ENCODE measurements at places on chromosomes 4 and X.
A peak's percentile ranks its signal among the peaks of the same experiment; 100 is the strongest.

GRCh38 chr4:87188048-87188447 is 32.4 kb downstream of the KLHL8 start:
- DNase-seq, result no peak

- DNase-seq, result no peak
Measured at GRCh38 chrX:19514791-19515614, at the start of gene MAP3K15. Gene MAP3K15 (minus strand): TSS chrX:19515508. CDS start chrX:19515261, 247 bp downstream.

DNA sequence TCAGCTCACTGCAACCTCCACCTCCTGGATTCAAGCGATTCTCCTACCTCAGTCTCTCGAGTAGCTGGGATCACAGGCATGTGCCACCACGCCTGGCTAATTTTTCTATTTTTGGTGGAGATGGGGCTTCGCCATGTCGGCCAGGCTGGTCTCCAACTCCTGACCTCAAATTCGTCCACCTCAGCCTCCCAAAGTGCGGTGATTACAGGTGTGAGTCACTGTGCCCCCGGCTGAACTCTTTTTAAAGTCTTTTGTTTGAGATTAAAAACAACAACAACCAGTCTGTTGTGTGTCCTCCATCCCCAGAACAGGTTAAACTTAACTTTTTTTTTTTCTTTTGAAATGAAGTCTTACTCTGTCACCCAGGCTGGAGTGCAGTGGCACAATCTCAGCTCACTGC is 36.3 kb upstream of the RBPJ start:
- DNase-seq, result no peak

DNA sequence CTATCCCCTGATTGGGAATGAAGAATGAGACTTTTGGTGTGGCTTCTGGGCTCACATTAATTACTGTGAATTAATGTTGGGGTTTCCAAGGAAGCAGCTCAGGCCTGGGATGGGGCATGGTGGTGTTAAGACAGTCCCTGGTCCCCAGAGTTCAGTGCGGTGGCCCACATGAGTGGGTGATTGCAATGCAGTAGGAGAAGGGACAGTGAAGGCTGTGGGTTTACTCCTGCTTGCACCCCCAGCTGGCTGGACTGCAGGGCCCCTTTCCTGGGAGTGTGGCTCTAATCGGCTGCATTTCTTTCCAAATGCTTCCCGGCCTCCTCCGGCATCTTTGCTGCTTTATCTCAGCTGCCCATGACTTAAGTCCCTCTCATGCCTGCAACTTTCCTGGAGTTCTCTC is 28.2 kb upstream of the GPR78 start:
- DNase-seq, result no peak

GRCh38 chr4:128524311-128524710 is 236.7 kb upstream of the PGRMC2 start:
- no peak for DNase-seq

- DNase-seq, result peak; percentile 38
Measured at GRCh38 chr4:15001248-15001868, 923 bp upstream of the CPEB2 start.

DNA sequence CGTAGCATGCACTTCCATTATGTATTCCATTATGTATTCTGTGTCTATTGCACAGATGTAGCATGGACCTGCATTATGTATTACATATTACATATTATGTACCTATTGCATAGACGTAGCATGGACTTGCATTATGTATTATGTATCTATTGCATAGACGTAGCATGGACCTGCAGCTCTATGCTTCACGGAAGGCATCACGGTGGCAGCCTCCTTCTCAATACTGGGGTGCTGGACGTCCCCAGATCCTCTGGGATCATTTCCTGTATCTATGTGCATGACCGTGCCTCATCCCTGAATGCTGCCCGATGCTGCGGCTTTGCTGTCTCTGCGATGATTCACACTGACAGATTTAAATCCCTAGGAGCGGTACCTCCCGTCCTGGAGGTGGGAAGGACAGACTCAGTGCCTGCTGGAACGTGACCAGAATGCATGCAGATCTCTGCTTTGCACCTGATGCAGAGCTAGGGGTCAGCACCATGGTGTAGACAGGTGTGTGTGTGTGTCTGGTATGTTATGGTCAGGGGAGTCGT is 317.5 kb downstream of the DHRSX start:
- DNase-seq, result no peak

DNA sequence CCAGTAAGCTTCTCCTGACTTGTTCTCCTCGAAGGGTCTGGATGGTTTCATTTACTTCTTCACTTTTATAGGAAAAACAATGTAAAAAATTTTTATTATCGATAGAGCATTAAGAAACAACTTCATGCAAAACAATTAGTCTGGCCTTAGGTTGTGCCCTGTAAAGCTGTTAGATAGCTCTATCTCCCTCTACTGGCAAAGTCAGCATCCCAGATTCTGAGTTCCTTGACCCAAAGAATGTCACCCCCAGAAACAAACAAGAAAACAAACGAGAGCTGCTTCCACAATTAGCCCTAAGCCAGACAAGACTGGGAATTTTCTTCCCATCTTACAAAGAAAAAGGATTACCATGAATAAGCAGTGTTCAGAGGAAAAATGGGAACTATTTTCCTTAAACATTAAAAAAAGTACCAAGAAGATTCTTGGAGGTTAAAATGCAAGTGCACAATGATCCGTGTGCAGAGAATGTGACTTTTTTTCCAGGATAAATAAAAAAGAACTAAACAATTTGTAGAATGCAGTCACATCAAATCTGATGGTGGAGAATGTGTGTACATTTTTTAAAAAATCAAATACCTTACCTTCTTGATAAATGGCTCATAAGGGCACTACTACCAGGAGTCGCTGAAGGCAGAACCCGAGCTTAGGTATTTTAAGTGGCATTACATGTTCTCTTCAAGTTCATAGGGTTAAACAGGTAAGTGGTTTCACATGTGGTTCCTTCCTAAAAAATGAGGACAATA is 293.2 kb downstream of the FBXO8 start:
- no peak for DNase-seq

DNA sequence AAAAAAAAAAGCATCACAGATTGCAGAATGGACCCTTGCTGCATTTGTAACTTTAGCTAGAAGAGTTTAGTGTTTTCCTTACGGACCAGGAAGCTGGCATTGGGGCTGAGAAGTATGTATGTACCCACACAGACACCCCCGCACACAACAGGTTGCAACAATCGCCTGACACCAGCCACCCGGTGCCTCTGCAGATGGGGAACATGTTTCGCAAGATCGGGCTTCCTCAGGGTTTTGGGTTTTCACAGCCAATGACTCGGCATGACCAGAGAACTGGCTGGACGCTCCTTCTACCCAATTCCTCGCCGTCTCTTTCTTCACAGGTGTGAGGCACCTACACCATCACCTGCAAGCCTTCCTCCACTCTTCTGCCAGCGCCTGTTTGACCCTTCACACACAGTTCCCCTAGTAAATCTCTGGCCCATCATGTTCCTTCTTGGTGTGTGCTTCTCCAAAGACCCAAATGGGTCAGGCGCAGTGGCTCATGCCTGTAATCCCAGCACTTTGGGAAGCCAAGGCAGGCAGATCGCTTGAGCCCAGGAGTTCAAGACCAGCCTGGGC is 70.4 kb downstream of the DHRSX start:
- DNase-seq, result no peak

GRCh38 chr4:136731025-136731424 is 801.3 kb downstream of the PCDH18 start:
- no peak for DNase-seq

GRCh38 chr4:83922402-83922801 is 386.5 kb downstream of the GPAT3 start:
- DNase-seq, result no peak

DNA sequence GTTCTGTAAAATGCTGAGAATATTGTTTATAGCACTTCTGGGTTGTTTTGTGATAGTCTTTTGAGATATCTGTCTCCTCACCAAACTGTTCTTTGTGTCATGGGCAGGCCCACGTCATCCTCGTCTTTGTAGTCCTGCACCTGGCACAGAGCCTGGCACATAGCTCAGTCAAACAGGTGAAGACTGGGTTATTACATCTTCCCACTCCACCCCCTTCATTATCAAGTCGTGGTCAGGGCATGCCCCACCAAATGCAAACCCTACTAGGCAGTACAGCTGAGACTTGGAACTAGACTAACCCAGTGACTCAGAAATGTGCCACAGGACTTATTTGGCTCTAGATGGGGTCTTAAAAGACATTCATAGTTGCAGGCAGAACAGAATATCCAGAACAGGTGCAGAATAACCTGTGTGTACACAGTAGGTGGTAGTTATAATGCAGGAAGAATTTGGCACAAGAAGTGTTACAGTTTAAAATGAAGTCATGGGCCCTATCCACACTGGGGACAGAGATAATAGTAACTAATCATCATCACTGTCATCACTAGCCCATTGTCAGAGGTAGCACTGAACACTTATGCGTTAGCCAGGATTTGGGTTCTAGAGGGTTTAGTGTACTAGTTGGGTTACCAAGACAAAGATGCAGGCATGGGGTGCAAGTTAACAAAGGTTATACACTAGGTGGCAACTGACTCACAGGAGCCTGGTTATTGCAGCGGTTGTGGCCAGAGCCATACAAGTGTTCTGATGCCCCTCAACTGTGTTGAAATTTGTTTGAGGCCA is 74.9 kb downstream of the TBL1X start:
- DNase-seq, result peak; percentile 21

- no peak for DNase-seq
Measured at GRCh38 chrX:42530027-42530426, 247.9 kb downstream of the PPP1R2C start.

DNA sequence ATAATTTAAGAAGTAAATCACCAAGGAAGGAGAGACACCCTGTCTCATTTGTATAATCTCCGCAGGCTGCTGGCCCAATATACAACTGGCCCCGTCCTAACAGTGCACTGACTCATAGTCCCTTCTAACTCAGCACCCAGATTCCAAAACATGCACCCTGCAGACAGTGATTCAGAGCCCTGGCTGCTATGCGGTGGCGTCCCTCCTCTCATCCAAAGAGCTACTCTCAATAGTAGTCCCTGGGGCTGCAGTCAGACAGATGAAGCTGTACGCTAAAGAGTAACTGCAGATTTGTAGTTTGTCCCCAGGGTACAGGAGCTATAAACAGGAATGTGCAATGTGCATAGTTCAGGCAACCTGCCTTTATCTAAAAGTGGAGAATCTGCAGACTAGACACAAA is 23.0 kb downstream of the GABRA3 start:
- DNase-seq, result no peak

DNA sequence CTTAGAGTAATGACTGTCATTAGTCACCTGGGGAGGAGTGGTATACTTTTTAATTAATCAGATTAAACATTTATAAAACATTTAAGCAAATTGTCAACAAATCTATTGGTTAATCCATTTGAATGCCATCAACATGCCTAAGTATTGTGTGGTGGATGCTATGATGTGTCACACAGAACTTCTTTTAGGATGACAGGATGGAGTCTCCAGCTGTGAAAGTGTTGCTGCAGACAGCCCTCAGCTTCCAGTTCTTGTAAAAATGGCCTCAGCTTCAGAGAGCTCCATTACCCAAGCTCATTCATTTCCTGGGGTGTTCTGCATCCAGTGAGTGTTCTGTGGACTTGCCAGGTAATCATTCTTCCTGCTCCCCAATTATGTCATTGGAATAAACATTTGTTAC is 74.3 kb upstream of the CLNK start:
- no peak for DNase-seq

GRCh38 chr4:2042947-2043395 is 16.2 kb upstream of the NAT8L start:
- no peak for DNase-seq

DNA sequence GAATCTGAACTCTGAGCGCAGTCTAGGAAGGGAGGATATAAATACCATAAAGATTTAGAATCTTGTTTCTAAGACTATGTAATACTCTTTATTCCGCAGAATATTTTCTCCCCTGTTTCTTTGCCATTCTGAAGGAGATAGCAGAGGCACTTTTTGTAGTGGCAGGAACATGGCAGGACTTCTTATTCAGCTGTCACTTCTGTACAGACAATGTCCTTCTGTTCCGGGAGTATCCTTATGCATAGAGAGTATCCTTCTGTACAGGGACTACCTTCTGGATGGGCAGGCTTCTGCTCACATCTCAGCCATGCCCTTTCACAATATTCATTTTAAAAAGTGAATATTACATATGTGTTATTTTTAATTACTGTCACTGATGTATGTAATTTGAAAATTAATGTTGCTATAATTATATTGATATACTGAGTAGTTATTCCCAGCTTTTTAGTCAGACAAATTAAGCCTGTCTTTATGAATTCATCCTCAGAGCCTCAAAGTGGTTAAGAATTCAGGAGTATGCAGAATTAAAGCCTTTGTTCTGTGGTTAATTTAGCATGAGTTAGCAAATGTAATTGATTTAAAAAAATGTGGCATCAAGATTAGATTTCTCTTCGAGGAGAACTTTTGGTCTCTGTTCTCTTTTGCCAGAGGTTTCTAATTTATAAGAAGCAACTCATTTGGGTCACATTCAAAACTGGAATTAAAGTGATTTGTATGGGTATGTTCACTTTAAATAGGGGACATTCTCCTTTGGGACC is 174.4 kb downstream of the FHIP1A start:
- no peak for DNase-seq

DNA sequence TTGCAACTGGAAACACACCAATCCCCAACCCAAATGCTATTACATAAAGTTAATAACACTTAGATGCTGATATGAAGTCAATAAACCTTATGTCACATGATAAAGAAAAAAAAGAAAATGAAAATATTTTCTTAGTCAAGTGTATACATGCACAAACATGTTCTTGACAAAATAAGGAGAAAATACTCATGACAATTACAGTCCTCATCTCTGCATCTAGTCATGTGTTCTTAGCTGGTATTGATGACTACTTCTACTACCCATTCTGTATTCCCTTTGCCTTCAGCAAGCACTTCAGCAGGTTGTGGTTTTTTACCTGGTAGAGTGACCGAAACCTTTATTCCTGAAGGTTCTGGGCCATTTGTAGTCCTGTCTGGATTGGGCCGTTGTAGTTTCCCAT is 24.9 kb downstream of the CXCL8 start:
- no peak for DNase-seq

GRCh38 chrX:130826249-130826648 is 76.8 kb downstream of the ENOX2 start:
- no peak for DNase-seq

GRCh38 chrX:96685210-96686099 is 813 bp downstream of the DIAPH2 start:
- DNase-seq, result peak; percentile 32

- DNase-seq, result no peak
Measured at GRCh38 chr4:156949373-156949814, 22.2 kb downstream of the PDGFC start.

DNA sequence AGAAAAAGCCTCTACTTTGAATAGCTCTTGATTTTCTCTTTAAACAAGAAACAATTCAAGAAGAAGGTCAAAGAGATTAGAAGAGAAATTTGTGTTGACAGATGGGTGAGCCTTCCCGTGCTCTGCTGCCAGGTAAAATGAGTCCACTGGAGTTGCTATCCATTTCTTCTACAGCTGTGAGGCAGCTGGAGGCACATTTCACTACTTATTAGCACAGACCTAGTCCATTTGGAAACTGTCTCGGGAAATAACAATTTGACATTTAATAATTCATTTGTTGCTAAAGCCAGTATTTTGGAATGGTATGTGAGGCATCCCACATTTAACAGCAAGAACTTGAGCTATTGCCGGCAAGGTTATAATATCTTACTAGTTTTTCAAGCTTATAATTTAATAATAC is 396.8 kb upstream of the GRIA3 start:
- no peak for DNase-seq
